ENCODE measurements at places on chromosomes 16 and 17.
A peak's percentile ranks its signal among the peaks of the same experiment; 100 is the strongest.

- no peak for DNase-seq
These were observed 434.5 kb downstream of the SHISA9 start for GRCh38 chr16:13335879-13336278.

- DNase-seq = peak; percentile 57
These were observed 496 bp downstream of the EZH1 start for GRCh38 chr17:42744283-42744805.

- DNase-seq = no peak
These were observed 4.1 kb downstream of the SP6 start for GRCh38 chr17:47846716-47847340.

DNA sequence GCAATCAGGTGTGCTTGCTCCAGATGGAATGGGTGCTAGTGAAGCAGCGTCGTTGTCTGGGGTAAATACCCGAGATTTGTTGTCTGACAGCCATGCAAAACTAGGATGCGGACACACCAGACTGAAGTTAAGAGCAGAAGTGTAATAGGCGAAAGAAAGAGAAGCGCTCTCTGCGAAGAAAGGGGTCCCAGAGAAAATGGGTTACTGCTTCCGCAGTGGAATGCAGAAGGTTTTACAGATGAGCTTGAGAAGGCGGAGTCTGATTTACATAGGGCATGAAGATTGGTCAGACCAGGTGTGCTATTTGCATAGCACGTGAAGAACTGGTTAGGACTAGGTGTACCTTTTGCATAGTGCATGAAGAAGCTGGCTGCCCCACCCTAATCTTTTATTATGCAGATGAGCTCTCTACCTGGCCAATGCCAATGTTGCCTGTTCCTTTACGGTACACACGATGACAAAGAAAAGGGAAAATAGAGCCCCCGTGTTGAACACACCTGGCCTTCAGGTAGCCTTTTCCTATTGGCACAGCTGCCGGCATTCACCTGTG lies 32.0 kb upstream of the SNN start:
- DNase-seq = no peak

GRCh38 chr17:37789771-37790541 lies 45.1 kb upstream of the HNF1B start:
- DNase-seq = no peak

DNA sequence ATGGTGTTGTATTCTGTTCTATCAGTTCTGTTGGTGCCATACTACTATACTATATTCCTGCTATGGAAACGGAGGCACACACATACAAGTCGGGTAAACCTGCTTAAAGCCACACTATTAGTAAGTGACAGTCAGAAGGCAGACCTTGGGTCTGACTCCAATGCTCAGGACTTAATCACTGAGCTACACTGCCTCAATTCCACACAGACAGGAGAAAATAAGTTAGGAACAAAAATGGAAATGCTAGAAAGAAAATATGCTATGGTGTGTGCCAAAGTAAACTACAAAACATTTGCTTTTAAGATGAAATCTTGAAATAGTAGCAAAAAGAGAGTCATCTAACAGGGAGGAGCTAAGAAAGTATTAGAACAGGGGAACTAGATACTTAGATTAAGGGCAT lies 48.1 kb downstream of the MYO1D start:
- DNase-seq = no peak

DNA sequence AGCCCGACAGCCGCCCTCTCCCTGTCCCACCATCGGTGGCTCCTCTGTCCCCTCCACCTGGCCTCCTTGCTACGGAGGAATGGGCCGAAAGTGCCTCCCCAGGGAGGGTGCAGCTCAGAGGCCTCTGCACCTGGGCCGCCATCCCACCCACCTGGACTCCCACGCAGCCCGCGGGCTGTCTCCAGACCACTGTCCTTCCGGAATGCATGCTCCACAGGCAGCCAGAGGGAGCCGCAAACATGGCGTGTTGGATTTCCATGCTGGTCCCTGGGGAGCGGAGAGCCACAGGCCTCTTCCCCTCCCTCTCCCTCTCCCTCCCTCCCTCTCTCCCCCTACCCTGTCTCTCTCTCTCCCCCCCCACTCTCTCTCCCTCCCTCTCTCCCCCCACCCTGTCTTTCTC lies 3.0 kb downstream of the SSTR5 start:
- DNase-seq = no peak

DNA sequence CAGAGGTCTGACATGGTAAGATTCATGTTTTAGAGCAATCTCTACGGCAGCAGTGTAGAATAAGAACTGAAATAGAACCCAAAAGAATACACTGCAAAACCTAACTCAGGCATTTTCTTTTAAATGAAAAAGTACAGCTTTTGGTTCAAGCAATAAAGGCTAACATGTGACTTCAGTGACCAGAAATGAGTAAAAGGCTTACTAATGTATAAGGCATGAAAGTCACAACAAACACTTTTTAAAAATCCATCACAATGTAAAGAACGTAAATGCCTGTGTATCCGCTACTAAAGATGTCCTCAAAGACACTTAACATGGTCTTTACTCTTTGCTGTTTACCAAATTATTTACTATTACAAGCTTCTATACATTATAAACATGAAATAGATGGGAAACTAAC lies 16.6 kb downstream of the KIAA0753 start:
- no peak for DNase-seq
